ENCODE measurements at places on chromosomes 3 and 15.

GRCh38 chr3:194397757-194398312, 1.2 kb downstream of the GP5 start:
- no peak for DNase-seq

DNA sequence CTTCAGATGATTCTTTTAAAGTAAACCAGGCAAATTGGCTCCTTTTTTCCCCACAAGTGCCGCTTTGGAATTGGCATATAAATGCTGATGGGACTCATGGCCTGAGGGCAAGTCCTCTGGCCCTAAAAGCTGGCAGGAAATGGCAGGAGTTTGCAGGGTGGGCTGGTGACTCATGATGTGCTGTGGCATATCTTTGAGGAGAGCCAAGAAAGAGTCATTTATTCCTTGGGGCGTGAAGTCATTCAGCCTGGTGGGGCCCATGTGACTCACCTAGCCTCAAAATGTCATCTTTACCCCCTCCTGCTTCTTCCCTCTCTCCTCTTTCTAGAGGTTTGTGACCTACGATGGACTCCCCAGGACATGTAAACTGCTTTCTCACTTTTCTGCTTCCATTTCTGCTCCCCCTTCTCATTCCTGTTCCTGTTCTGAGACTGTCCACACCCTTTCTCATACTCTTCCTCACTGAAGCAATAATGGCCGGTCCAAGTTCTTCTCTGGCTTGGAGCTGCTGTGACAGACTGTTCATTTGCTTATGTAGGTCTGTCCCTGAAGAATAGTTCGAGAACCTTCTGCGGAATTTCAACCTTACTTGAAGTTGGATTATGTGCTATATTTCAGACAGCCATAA, 326.1 kb downstream of the SATB1 start:
- DNase-seq: peak; percentile 97

DNA sequence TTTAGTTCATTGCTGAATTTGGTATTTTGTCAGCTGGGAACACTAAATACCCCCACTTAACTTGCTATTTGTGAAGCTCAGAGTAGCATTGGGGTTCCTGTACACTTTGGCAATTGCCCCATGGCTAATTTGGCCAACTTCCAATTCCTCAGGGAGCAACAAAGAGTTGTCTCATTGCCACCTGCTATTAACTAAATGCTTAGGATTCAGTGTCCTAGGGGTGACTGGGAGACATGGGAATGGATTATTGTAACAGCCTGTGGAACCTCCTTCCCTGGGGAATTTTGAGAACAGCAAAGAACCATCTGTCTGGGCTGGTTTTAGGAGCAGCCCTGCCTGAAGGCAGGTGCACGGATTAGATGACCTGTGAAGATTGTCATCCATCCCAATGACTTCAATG, 437.4 kb upstream of the TPRG1 start:
- peak; percentile 30 for DNase-seq

- peak; percentile 44 for DNase-seq
These were observed 4.0 kb downstream of the PATL2 start for GRCh38 chr15:44706946-44707636.

DNA sequence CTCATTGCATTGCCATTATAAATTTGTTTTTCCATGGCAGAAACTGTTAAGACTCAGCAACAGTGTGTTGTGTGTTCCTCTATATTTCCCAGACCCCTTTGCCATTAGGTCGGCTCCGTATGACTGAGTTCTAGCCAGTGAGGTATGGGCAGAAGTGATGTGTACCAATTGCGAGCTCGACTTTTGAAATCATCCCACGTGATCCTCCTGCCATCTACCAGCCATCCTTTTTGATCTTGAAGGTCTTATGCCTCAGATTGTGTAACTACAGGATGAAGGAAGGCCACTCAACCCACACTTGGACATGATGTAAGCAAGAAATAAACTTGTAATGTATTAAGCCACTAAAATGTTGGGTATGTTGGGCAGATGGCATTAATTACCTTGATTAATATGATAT, 562.3 kb downstream of the PDCD6IP start:
- DNase-seq: no peak

GRCh38 chr15:67175643-67176071, 78.8 kb downstream of the AAGAB start:
- DNase-seq: peak; percentile 83

DNA sequence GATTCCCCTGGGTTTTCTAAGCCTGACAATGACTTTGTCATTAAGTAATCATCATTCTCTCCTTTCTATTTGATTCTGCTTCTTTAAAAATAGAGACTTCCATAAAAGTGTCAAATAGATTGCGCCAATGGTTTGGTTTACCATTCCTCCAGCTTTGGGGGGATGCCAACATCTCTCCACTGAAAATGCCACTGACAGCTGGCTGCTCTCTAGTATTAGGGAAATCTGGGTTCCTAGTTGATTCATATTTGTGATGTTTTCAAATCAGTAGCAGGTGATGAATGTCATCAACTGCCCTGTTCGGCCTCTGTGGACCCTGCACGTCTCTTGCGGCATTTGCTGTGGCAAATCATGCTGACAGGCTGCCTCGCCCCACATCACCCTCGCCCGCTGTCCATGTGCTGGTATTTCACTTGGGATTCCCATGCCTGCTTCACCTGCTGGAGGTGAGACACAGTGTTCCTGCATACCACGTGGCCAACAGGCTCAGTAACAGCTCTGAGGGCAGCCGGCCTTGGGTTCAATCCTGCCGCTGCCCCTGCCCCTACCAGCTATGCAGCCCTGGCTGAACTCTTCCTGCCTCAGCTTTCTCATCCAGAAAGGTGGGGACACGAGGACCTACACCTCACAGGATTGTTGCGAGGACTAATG, 28.1 kb downstream of the ZXDC start:
- no peak for DNase-seq

- no peak for DNase-seq
These were observed 6.3 kb upstream of the GMPPB start for GRCh38 chr3:49729966-49730609.

GRCh38 chr3:126226374-126226773, 46.0 kb upstream of the ALDH1L1 start:
- DNase-seq: no peak

GRCh38 chr3:62676689-62677271, 198.4 kb downstream of the CADPS start:
- DNase-seq: no peak

GRCh38 chr15:88020806-88021205, 235.7 kb downstream of the NTRK3 start:
- DNase-seq: no peak

- peak; percentile 11 for DNase-seq
These were observed 577.0 kb upstream of the MDFIC2 start for GRCh38 chr3:70889162-70890019.

- no peak for DNase-seq
These were observed 33.5 kb downstream of the ALS2CL start for GRCh38 chr3:46660003-46660402.

- DNase-seq: no peak
These were observed 1042.9 kb downstream of the ROBO1 start for GRCh38 chr3:78724859-78725258.

- DNase-seq: no peak
These were observed 147.3 kb downstream of the SMAD6 start for GRCh38 chr15:66849393-66849745.

DNA sequence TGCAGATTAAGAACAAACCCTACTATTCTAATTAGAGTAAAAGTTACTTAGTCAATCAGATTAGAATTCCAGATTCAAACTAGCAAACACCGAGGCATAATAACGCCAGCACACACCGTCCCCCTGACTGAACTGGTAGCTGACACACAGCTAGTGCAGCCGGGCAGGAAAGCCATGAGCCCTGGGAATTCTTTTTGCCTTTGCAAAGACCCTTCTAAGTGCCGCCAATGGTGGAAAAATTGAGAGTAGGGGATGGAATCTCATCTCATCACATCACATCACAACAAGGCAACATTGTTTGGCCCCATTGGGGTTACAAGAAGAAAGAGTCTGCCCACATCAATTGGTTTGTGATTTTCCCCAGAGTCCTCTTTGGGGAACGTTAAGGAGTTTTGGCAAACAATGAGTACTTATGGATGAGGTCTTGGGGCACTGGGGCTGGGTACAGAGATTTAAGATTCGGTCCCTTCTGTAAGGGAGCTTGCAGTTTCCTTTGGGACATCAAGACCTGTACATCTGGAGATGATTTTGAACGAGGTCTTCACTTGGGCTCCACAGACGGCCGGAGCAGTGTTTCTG, 120.4 kb upstream of the MEF2A start:
- no peak for DNase-seq

- DNase-seq: peak; percentile 37
These were observed 775 bp upstream of the CCDC39 start for GRCh38 chr3:180680097-180680430.

DNA sequence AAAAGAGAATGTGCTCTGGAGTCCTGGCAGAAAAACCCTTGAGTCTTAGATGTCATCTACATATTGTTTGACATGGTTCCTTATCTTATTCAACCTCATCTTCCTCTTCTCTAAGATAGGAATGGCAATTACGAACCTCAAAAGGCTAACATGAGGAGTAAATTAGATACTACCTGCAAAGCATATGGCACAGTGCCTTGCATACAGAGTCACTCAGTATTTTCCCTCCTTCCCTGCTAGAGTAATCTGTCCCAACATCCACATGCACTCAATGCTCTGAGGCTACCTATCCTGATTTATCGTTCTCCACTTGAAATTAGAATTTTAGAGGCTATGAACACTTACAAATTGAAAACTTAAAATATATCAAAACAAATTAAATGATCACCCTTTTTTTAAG, 386.7 kb downstream of the RSL24D1 start:
- DNase-seq: no peak

- no peak for DNase-seq
These were observed 131.5 kb downstream of the WNT7A start for GRCh38 chr3:13748276-13748879.

GRCh38 chr15:91068436-91068835, 31.6 kb upstream of the SV2B start:
- DNase-seq: no peak
